Stimulated activated CD8-positive, alpha-beta memory T cell treated with anti-CD3 and anti-CD28 coated beads, Interleukin-7, amount 100 ng/mL, for 4 hours (primary cell): ENCODE measurements at places on chromosomes 16 and 17.

DNA sequence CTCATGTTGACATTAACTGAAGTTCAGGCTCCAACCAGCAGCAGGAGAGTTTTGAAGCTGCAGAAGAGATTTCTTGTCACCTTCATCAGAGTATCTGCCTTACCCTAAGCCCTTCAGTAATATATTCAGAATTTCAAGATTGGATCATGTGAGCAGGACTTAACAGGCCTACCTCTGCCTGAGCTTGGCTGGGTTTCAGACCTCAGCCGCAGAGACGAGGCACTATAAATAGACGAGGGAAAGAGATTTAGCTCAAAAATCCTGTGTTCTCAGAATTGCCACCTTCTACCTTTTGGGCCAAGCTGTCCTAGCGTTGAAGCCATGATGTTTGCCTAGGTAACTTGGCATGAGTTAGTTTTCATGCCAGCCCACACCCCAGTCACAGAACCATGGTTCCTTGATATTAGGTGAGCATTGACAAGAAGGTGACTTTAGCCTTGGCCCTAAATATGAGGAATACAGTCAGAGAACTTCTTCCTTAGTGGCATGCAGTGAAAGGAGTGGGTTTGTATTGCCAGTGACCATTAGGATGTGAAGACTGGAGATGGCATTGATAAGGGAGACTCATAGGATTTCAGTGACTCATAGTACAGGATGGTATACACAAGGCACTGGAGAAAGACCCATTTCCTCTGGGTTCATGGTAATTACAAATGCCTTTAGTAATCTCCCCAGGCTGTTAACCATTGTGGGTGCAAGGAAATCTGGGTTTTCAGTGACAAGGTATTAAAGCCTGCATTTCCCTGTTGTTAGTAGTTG lies 224.3 kb downstream of the MSI2 start:
- DNase-seq, result no peak

GRCh38 chr16:56603589-56603988 lies 4.8 kb upstream of the MT2A start:
- DNase-seq, result no peak

- DNase-seq, result no peak
Measured at GRCh38 chr17:77756028-77756427, 202.5 kb upstream of the TNRC6C start.

DNA sequence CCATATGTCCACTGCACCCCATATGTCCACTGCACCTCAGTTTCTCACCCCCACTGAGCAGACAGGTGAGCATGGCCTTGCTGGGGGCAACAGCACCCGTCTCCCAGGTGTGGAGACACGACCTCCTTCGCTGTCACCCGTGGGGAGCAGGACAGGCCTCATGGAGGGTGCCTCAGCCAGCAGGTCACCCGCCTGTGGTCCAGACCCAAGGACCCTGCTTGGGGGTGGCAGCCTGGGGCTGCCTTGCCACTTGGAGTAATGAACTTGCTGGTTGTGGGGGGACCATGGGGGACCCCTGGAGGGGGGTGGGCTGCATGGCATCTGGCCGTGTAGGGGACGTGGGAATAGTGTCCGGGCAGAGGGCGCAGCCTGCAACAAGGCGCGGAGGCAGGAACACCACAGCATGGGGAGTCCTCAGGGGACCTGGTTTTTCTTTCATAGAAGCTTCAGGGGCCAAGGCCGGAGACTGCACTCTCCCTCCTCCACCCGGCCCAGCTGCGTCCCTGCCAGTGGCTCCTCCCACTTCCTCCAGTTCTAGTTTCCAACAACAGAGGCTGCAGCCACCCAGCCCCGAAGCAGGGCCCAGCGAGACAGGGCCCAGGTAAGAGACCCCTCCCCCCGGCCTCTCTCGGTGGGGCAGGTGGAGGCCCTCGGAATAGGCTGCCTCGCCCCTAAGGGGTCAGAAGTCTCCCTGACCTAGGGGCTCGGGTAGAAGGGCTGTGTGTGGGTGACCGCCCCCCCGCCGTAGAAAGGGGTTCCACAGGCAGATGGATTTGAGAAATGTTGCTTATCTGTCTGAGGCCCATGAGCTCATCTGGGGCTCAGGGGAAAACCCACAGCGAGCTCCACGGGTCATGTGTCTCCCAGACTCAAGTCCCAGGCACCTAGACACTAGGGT lies at the start of gene NHLRC4:
Gene NHLRC4, plus strand, starts transcription at position 531 of the 898 bp plus-strand sequence. CDS start 1,043 bp downstream, outside the sequence.
- DNase-seq, result no peak

DNA sequence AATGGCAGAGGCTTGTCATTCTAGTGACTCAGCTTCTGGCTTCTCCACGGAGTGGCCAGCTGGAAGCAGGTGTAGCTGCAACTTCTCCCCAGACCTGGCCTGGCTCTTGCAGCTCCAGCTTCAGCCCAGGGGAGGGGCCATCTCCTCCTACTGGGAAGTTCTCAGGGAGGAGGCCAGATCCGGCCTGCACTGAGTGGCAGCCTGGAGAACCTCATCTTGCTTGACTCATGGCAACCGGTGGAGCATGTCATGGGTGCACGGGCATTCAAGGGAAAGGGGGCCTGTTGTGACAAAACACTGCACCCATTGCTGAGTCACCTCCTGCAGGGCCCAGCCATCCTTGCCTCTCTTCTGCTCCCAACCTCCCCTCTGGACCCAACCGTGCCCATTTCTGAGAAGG lies 273.9 kb upstream of the MAF start:
- DNase-seq, result no peak

- DNase-seq, result no peak
Measured at GRCh38 chr17:74777901-74778515, 1.9 kb upstream of the NAT9 start.

DNA sequence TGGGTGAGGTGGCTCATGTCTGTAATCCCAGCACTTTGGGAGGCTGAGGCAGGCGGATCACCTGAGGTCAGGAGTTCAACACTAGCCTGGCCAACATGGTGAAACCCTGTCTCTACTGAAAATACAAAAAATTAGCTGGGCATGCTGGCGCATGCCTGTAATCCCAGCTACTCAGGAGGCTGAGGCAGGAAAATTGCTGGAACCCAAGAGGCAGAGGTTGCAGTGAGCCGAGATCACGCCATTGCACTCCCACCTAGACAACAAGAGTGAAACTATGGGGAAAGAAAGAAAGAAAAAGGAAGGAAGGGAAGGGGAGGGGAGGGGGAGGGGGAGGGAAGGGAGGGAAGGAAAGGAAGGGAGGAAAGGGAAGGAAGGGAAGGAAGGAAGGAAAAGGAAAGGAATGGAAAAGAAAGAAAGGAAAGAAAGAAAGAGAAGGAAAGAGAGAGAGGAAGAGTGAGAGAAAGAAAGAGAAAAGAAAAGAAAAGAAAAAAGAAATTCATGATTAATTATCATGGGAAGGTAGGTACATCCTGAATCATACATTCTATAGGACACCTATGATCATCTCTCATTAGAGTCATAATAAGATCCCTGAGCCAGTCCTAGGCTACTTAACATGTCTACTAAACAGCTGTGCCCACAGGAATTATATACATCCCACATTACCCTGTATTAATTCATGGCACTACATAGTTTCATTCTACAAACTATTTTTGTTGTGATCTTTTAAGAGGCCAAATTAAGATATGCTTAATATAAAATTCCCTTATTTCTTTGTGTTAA lies 40.9 kb downstream of the CREBBP start:
- no peak for DNase-seq

GRCh38 chr17:30788918-30789317 lies 35.6 kb downstream of the CRLF3 start:
- DNase-seq, result no peak

- DNase-seq, result no peak
Measured at GRCh38 chr17:50144845-50145531, 5.5 kb downstream of the PPP1R9B start.

- no peak for DNase-seq
Measured at GRCh38 chr16:81629034-81629802, 149.9 kb upstream of the PLCG2 start.

DNA sequence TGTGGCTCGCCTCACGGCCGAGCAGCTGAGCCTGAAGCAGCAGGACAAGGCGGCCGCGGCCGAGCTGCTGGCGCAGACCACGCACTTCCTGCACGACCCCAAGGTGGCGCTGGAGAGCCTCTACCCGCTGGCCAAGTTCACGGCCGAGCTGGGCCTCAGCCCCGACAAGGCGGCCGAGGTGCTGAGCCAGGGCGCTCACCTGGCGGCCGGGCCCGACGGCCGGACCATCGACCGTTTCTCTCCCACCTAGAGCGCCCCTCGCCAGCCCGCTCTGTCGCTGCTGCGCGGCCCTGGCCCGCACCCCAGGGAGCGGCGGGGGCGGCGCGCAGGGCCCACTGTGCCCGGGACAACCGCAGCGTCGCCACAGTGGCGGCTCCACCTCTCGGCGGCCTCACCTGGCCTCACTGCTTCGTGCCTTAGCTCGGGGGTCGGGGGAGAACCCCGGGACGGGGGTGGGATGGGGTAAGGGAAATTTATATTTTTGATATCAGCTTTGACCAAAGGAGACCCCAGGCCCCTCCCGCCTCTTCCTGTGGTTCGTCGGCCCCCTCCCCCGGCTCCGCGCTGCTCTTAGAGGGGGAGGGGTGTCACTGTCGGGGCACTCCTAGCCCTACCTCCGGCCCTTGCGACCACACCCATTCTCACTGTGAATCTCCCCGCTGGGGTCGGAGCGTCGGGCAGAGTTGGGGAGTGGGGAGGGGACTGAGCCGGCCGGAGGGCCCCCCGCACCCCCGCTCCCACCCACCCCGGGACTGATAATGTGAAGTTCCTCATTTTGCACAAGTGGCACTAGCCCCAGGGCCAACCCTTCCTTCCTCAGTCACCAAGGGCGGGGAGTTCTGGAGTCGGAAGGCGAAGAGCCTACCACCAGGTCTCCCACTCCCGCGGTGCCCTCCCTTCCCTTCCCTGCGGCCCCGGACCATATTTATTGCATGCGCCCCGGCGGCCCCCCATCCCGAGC lies 4.0 kb downstream of the HIC1 start:
- peak; percentile 52 for DNase-seq

GRCh38 chr16:58384437-58385055 lies 7.7 kb upstream of the GINS3 start:
- no peak for DNase-seq

DNA sequence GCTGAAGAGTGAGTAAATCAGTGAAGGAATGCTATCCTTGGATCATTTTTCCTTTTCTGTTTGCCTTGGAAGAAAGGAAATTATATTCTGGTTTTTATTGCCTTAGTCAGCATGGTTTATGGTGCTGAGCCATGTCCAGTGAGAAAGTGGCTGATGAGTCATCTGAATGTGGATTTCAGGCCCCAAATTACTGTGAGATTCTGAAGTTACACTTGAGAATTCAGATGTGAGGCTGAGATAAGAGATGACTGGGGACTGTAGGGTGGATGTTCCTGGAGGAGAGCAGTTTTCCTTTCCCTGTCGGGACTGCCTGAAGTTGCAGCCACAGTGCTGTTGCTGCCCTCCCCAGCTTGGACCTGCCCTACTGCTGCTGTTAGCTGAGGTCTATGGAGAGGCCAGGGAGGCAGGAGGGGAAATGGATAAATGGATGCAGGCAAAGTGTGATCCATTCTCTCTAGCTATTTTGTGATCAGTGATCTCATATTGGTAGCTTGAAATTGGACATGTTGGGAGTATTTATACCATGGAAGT lies 4.2 kb upstream of the MAP3K14 start:
- no peak for DNase-seq

- DNase-seq, result no peak
Measured at GRCh38 chr16:65125322-65125721, 3.5 kb upstream of the CDH11 start.

- no peak for DNase-seq
Measured at GRCh38 chr17:55307879-55308278, 43.1 kb downstream of the HLF start.

- DNase-seq, result no peak
Measured at GRCh38 chr17:5694551-5694950, 110.2 kb upstream of the NLRP1 start.

DNA sequence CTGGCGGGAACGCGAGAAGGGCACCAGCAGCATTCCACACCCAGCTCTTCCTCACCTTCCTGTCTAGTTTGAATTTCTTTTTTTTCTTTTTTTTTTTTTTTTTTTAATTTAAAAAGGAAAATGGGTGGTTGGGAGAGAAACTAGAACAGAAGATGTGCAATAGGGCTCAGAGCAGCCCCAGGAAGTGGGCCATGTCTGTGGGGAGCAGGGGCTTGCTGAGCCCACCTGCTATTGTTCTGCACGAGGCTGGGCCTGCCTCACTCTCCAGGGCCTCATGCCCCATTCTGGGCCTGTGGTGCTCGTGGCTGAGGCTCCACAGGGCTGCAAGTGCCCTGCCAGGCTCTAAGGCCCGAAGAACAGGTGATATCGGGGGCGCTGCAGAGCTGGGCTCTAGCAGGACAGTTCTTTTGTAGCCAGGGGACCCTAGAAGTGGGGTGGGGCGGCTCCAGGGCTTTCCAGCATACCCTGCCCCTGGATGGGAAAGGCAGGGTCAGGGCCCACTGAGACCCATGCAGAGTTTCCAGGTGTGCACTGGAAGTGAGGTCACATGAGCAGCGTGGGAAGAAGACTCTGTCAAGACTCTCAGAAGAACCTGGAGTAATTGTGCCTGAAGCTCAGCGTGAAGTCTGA lies 12.4 kb downstream of the MRPL27 start:
- DNase-seq, result no peak

DNA sequence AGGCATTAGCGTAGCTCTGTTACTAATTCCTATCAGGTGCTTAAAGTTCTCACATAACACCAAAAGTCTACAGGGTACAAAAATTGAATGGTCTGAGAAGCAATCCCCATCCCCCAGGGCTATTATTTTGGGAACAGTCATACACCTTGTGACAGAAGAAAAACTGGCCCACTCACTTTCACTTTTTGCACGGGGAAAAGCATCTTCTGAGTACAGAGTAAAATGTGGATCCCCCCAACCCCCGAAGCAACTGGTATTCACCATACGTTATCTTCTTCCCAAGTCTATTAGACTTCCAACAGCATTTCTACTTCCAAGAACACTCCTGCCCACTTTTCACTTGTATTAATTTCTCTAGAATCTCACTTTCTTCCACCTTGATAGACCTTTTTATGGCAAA lies 11.8 kb downstream of the GGA3 start:
- DNase-seq, result no peak

DNA sequence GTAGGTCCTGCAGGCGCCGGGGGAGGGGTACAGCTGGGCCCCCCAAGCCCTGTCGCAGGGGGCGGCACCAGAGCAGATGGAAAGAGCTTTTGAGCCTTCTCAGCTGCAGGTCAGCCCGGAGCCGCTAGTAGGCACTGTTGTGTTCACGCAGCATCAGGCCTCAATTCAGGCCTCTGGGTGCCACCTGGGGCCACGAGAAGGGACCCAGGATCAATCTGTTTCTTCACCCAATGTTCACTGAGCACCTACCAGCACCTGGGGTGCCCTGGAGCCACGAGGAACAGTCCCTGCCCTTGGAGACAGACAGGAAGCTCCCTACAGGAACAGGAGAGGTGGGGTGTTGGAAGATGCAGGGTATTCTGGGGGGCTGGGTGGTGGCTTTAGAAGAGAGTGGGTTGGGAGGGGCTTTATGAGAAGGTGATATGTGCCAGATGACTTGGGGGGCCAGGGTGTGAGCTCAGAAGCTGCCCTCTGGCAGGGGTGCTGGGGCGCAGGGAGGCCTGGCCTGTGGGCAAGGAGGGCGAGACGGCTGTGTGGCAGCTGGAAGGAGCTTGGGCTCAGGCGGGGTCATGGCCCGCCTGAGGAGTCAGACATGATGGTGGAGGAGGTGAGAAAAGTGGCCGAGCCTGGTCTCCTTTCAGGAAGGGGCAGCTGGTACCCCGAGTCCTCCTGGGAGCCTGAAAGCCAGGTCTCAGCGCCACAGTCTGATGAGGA lies 121.9 kb upstream of the GSE1 start:
- peak; percentile 17 for DNase-seq
